Colonic mucosa (tissue), 4 donors: ENCODE measurements at places on chromosomes 13 and 19. TPM values are rescaled to one million over a fixed set of nuclear protein-coding genes. Genes with fewer than 3 reads are reported as not detected.

DNA sequence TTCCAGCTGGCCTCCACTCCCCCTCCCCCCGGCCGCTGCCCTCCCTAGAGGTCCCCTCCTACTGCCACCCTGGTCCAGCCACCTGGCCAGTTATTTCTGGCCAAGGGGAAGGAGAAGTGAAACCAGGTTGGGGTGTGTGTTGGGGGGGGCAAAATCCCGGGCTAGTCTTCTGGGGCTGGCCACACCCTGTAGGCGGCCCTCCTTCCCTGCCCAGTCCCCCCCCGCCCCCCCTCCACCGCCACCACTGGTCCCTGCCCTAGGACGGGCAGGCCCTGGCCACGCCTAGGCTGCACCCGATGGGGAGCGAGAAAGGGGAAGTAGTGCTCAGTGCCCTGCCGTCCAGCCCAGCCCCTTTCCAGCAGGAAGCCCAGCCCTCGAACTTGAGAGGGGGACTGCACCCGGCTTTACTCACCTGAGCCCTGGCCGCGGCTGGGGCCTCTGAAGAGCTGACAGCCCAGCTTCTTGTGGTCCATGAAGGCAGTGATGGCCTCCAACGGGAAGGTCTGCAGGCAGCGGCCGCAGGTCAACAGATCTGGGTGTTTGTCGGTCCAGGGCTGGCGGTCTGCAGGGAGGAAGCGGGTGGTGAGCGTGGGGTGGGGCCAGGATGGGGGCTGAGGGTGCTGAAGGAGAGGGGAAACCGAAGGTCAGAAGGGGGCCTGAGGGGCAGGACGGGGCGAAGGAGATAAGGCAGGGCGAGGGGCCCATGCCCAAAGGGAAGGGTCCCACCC is 813 bp downstream of the ZNF296 start:
- peaks cover 21% of the 10 kb centered on the region for H3K4me1 ChIP-seq
- peak overlapping the region; percentile 66 for H3K4me3 ChIP-seq
- H3K27me3 ChIP-seq, result no peaks in the 10 kb centered on the region
- peak overlapping the region; percentile 77 for H3K27ac ChIP-seq
- no peaks in the 10 kb centered on the region for H3K36me3 ChIP-seq
- DNase-seq, result peak; percentile 92

GRCh38 chr19:50626011-50626410 is 13.7 kb downstream of the SYT3 start:
- no peak for DNase-seq
- no peaks in the 10 kb centered on the region for H3K4me1 ChIP-seq
- no peak overlapping the region for H3K4me3 ChIP-seq
- H3K27me3 ChIP-seq, result no peaks in the 10 kb centered on the region
- H3K36me3 ChIP-seq, result no peaks in the 10 kb centered on the region

The ZNF491 gene
- 1.9 TPM for total RNA-seq

- no peak overlapping the region for H3K4me3 ChIP-seq
- H3K27ac ChIP-seq, result no peak overlapping the region
- no peaks in the 10 kb centered on the region for H3K27me3 ChIP-seq
- no peaks in the 10 kb centered on the region for H3K4me1 ChIP-seq
- DNase-seq, result no peak
These were observed 381.0 kb downstream of the DIAPH3 start for GRCh38 chr13:59782696-59783095.

DNA sequence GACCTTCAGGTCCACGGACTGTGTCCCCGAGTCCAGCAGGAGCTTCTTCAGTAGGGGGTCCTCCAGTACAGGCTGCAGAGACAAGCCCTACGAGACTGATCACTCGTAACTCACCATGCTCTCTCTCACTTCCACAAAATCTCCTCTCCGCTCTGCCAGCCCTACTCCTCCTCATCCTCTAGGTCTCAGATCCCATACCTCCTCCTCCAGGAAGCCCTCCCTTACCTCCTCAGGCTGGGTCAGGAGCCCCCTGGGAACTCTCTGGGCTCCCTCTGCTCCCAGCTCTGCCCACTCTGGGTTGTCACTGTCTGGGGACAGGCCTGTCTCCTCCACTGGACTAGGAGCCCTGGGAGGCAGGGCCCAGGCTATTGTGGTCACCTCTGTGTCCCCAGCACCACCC is 23.9 kb upstream of the NAPA start:
- no peak for DNase-seq
- no peaks in the 10 kb centered on the region for H3K27me3 ChIP-seq
- H3K36me3 ChIP-seq, result no peaks in the 10 kb centered on the region
- H3K4me3 ChIP-seq, result no peak overlapping the region
- H3K4me1 ChIP-seq, result no peaks in the 10 kb centered on the region
- H3K27ac ChIP-seq, result no peak overlapping the region

The KIR2DL4 gene
- not detected for total RNA-seq

DNA sequence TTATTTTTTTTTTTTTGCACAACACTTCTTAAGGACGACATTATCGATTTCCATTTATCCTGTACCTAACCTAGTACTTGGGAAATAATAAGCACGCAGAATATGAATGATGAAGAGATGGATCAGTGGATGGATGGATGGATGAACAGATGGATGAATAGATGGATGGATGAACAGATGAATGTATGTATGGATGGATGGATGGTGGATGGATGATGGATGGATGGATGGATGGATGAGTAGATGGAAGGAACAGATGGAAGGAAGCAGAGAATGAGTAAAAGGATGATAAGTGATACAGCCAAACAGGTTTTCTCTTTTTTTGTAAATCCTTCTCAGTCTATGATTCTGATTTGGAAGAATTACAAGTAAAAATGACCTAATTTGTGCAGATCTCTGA is 166.9 kb downstream of the COL4A1 start:
- H3K4me1 ChIP-seq, result no peaks in the 10 kb centered on the region
- H3K36me3 ChIP-seq, result no peaks in the 10 kb centered on the region

DNA sequence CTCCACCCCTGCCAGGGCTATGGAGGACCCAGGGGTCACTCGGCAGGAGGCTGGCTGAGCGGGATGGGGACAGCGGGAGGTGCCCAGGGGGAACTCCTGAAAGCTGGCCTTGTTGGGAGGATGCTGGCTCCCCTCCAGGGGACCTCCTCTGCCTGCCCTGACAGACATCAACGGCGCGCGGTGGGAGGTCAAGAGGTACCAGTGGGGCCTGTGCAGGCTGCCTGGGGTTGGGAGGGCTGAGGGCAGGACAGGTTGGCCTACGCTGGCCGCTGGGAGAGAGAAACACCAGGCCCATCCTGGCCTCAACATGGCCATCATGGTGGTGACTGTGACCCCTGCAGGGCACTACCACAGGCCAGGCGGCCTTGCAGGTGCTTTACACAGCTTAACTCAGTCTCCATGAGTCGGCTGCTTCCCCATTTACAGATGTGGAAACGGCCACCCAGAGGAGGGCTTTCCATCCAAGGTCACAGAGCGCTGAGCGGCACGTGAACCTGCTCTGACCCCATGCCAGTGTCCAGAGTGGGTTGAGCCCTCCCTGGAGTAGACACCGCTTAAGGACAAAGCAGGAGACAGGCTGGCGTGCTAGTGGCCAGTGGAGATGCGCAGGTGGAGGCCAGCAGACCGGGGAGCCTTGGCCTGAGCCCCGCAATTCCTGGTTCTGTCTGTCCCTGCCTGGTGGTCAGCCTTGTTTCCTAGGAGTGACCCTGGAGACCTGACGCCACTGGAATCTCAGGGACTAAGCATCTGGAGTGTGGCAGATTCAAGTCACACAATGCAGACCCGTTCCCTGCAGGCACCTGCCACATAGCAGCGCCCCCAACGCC is 27.6 kb downstream of the CEBPG start:
- H3K4me1 ChIP-seq, result peaks cover 5% of the 10 kb centered on the region
- H3K27ac ChIP-seq, result no peak overlapping the region
- H3K4me3 ChIP-seq, result no peak overlapping the region
- DNase-seq, result no peak
- H3K36me3 ChIP-seq, result no peaks in the 10 kb centered on the region

The ZNF665 gene
- total RNA-seq, result 2.2 TPM

The AZU1 gene
- 0.27 TPM for total RNA-seq

The ELANE gene
- not detected for total RNA-seq

GRCh38 chr13:74338341-74338740 is 204.1 kb upstream of the KLF12 start:
- no peak overlapping the region for H3K4me3 ChIP-seq
- no peaks in the 10 kb centered on the region for H3K4me1 ChIP-seq
- H3K36me3 ChIP-seq, result no peaks in the 10 kb centered on the region
- DNase-seq, result no peak
- H3K27ac ChIP-seq, result no peak overlapping the region

The PRMT1 gene
- total RNA-seq, result 177 TPM

- no peaks in the 10 kb centered on the region for H3K36me3 ChIP-seq
- H3K4me3 ChIP-seq, result no peak overlapping the region
- H3K4me1 ChIP-seq, result no peaks in the 10 kb centered on the region
- H3K27ac ChIP-seq, result no peak overlapping the region
- no peaks in the 10 kb centered on the region for H3K27me3 ChIP-seq
These were observed 24.6 kb downstream of the MPHOSPH8 start for GRCh38 chr13:19657872-19658591.

The PGLYRP2 gene
- not detected for total RNA-seq

DNA sequence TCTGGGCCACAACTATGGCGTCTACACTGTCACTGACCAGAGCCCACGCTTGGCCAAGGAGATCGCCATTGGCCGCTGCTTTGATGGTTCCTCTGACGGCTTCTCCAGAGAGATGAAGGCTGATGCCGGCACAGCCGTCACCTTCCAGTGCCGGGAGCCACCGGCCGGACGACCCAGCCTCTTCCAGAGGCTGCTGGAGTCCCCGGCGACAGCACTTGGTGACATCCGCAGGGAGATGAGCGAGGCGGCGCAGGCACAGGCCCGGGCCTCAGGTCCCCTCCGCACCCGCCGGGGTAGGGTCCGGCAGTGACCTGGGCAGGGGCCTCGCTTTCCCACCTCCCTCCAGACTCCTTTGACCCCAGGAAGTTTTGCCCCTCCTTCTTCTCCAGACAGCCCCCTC is 7.6 kb downstream of the CILP2 start:
- H3K27ac ChIP-seq, result no peak overlapping the region
- peaks cover 6% of the 10 kb centered on the region for H3K27me3 ChIP-seq
- H3K4me1 ChIP-seq, result no peaks in the 10 kb centered on the region

- no peak overlapping the region for H3K27ac ChIP-seq
- H3K4me3 ChIP-seq, result no peak overlapping the region
- no peaks in the 10 kb centered on the region for H3K4me1 ChIP-seq
- no peaks in the 10 kb centered on the region for H3K36me3 ChIP-seq
These were observed 38.5 kb upstream of the MAB21L1 start for GRCh38 chr13:35514801-35515502.

The TUBB4A gene
- 1.4 TPM for total RNA-seq

GRCh38 chr13:49097374-49097773 is 121.7 kb downstream of the FNDC3A start:
- no peak for DNase-seq
- no peak overlapping the region for H3K27ac ChIP-seq
- H3K4me1 ChIP-seq, result no peaks in the 10 kb centered on the region
- H3K4me3 ChIP-seq, result no peak overlapping the region
- H3K27me3 ChIP-seq, result no peaks in the 10 kb centered on the region

DNA sequence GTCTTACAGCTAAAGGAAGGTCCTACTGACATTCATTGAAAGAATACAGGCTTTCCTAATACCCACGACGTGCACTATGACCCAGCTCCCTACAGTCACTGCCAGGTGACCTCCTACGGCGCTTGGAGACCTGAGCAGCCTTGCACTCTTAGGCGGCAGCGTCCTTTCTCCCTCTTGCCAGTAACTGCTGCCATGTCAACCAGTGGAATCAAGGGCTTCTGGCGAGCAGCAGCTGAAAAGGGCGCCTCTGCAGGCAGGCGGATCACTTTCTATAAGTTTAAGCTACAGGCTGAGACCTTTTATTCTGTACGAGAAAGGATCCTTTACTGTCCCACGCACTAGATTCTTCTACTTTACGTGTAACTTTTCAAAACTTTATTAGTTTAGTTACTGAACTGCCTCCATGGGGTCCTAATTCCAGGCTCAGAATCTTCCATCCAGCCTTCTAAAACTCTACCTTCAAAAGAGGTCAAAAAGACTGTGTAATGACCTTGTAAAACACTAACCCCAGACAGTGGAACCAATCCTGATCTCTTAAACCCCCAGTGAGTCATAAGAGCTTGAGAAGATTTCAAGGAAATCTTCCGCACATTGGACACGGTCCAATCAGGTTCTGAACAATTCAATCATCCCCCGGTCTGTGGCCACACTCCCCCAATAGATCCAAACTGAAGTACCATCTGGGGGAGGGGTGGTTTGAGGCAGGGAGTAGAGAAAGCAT is 1.9 kb downstream of the KCTD12 start:
- peak overlapping the region; percentile 71 for H3K27ac ChIP-seq
- peak overlapping the region; percentile 64 for H3K4me3 ChIP-seq
- H3K4me1 ChIP-seq, result no peaks in the 10 kb centered on the region
- DNase-seq, result peak; percentile 64
- no peaks in the 10 kb centered on the region for H3K27me3 ChIP-seq

The LILRB5 gene
- total RNA-seq, result 8.6 TPM

GRCh38 chr13:93559718-93560117 is 333.1 kb downstream of the GPC6 start:
- H3K27me3 ChIP-seq, result no peaks in the 10 kb centered on the region
- DNase-seq, result no peak
- H3K4me3 ChIP-seq, result no peak overlapping the region
- H3K4me1 ChIP-seq, result no peaks in the 10 kb centered on the region
- H3K27ac ChIP-seq, result no peak overlapping the region
- H3K36me3 ChIP-seq, result no peaks in the 10 kb centered on the region

The PINLYP gene
- total RNA-seq, result 2.4 TPM

- DNase-seq, result no peak
- H3K27ac ChIP-seq, result no peak overlapping the region
- no peak overlapping the region for H3K4me3 ChIP-seq
- no peaks in the 10 kb centered on the region for H3K27me3 ChIP-seq
- no peaks in the 10 kb centered on the region for H3K36me3 ChIP-seq
These were observed 16.9 kb upstream of the CLASRP start for GRCh38 chr19:45021971-45022370.

- H3K4me3 ChIP-seq, result peak overlapping the region; percentile 30
- peak overlapping the region; percentile 85 for H3K27ac ChIP-seq
- peaks cover 21% of the 10 kb centered on the region for H3K4me1 ChIP-seq
- peaks cover 42% of the 10 kb centered on the region for H3K36me3 ChIP-seq
These were observed 9.2 kb downstream of the MKNK2 start for GRCh38 chr19:2041683-2042484.

DNA sequence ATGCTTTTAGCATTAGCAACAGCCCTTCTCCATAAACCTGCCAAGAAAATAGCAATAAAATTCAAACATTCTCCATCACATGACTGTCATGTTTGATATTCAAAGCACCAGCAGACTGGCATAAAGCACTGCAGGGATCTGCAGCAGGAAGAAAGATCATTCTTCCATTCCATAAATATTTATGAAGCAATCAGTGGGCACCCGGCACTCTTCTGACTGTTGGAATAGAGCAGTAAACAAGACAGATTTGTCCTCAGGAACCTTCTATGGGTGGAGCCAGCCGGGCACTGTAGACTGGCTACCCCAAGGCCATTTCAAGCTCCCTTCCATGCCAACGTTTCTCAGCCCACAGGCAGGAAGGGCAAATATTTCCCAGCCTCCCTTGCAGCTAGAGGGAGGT is 25.5 kb downstream of the PLA2G4C start:
- H3K27ac ChIP-seq, result no peak overlapping the region
- H3K27me3 ChIP-seq, result no peaks in the 10 kb centered on the region
- no peak for DNase-seq
- no peaks in the 10 kb centered on the region for H3K4me1 ChIP-seq
- H3K4me3 ChIP-seq, result no peak overlapping the region
